ENCODE measurements at places on chromosomes 3 and 15. TPM values are rescaled to one million over a fixed set of nuclear protein-coding genes. Genes with fewer than 3 reads are reported as not detected.

The MST1R gene
- total RNA-seq: 38.1 TPM

The MNS1 gene
- total RNA-seq: 2.9 TPM

- DNase-seq: no peak
These were observed 57.4 kb downstream of the ABTB1 start for GRCh38 chr3:127730171-127730570.

DNA sequence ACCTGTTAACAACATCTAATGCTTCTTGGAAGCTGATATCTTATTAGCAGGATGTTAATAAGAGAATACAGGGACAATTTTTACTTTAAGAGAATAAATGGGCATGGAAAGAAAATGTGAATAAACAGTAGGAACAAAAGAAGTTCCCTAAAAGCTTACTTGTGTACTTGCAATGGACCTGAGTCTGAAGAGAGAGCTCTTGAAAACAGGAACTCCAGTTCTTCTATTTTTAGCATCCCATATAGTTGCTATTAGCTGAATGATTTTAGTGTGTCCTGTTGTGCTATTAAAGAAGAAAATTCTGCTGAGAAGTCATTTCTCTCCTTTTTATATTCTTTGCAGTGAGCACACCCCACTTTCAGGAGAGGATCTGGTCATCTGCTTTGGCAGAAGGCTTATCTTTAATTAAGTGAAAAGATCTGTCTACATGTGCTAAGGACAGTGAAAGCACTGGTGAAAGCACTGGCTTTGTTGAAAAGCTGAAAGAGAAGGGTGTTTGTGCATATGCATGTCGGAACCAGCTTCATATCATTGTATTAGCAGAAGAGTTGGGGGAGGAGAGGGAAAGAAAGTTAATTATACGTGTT is 1.4 kb upstream of the ST3GAL6 start:
- DNase-seq: no peak

- DNase-seq: no peak
These were observed 108.6 kb upstream of the DLG1 start for GRCh38 chr3:197407053-197407452.

The CCR9 gene
- total RNA-seq: not detected

The FBXW12 gene
- not detected for total RNA-seq

GRCh38 chr3:61724183-61724582 is 162.8 kb downstream of the PTPRG start:
- no peak for DNase-seq

The PAQR9 gene
- total RNA-seq: not detected

The ZIC1 gene
- total RNA-seq: not detected

DNA sequence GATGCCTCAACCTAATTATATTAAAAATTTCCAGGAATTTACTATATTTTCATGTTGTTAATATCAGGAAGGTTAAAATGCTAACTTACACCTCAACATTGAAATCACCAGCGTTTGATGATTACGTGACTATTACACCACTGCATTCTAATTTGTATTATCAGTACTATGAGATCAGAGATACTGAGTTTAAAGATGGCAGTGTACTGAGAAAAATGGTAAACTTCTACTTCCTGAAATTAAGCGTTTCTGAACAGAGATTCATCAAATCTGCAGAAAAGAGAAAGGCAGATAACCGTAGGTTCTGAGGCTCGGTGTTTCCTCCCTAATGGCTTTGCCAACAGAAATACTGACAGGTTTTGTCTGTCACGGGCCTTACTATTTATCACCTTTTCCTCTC is 69.9 kb downstream of the CRTC3 start:
- no peak for DNase-seq

The FAM81A gene
- total RNA-seq: 0.49 TPM

DNA sequence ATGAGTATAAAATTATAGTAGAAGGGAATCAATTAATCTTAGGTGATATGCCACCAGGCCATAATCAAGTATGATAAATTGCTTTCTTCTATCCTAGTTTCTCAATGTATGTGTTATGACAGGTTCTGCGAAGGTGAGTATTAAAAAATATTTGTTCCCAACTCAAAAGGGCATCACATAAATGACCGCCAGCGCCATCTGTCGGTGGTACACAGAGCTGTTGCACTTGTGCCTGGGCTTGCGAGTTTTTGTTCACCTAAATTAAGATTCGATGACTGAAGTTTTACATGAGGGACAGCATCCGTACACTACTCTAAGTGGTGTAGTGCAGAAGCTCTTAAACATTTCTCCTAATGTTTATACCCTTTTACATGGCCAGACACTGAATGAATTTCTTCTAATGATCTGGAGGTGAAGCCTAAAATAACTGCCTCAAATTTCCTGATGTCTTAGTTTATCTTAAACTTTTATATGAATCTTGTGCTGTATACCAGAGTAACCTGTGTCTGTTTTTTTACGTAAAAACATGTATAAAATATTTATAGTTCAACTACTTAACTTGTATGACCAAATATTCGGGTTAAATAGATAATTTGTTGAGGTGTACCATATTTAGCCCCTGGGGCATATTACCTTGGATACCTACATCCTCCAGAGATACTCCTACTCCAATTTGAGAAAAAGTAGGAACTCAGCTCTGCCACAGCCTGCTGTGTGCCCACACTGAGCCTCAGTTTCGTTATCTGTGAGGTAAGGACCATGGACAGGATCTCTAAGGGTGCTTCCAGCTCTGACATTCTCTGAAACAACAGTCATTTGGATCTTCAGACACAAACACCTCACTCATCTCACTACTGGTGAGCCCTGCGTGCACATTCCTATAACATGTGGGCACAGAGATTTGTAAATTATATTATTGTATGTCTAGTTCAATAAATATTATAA is 365.6 kb downstream of the MAGI1 start:
- no peak for DNase-seq

GRCh38 chr3:126345231-126345630 is 12.0 kb downstream of the KLF15 start:
- no peak for DNase-seq

DNA sequence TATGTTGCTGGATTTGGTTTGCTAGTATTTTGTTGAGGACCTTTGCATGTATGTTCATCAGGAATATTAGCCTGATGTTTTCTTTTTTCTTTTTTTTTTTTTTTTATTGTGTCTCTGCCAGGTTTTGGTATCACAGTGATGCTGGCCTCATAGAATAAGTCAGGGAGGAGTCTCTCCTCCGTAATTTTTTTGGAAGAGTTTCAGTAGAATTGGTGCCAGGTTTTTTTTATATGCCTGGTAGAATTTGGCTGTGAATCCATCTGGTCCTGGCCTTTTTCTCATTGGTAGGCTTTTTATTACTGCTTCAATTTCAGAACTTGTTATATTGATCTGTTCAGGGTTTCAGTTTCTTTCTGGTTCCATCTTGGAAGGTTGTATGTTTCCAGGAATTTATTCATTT is 165.8 kb downstream of the VPS8 start:
- no peak for DNase-seq

The FBLN2 gene
- total RNA-seq: 94.3 TPM

The CMTM8 gene
- total RNA-seq: 4.7 TPM

DNA sequence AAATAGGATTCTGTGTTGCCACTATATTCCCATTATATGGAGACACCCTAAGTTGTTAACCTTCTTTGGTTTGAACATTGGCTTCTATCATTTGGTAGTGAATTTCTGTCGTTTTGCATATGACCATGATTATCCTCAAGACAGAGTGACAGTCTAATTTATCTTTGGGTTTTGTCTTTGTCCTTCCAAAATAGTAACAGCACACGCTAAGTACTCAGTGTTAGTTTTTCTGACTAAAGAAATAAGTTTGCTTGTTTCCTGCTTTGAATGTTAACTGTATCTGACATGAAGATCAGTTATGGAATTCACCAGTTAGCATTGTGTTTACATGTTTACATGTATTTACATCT is 352.5 kb upstream of the GRM7 start:
- no peak for DNase-seq

DNA sequence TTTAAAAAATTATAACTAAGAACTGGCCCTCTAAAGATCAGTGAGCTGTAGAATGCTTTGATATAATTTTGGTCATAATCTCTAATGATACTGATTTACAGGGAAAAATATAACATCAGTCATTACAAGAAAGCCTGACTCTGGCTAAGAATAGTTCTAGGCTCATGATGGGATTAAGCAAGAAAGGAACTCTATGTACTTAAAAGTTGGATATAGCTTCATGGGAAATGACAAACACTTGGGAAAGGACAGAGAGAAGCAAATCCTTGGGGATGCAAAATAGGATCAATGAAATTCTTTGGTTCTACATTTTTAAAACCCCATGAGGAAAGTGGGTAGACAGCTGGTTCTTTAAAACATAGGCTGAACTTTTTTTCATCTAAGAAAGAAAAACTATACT is 472.7 kb upstream of the NR2F2 start:
- DNase-seq: no peak

- DNase-seq: no peak
These were observed 55.8 kb upstream of the OSTN start for GRCh38 chr3:191143224-191143623.

- DNase-seq: no peak
These were observed 25.5 kb upstream of the SHC4 start for GRCh38 chr15:48989170-48989569.

DNA sequence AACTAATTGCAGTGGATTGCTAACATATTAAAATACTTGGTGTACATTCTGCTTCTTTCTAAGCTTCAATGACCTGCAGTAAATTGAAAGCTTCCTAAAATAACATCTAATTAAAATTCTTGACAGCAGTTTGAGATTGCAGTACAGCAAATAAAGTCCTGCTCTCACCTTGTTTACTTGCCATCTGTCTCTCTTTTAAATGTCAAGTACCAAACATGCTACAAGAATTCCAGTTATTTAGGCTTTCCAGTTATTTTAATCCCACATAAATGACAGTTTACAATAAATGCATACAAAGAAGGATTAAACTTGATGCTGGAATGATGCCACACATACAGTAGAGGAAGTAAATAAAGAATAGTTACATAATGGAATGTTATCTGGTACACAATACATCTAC is 33.2 kb downstream of the CBLB start:
- no peak for DNase-seq

The CLDN11 gene
- 136 TPM for total RNA-seq

The NECTIN3 gene
- 20.4 TPM for total RNA-seq

DNA sequence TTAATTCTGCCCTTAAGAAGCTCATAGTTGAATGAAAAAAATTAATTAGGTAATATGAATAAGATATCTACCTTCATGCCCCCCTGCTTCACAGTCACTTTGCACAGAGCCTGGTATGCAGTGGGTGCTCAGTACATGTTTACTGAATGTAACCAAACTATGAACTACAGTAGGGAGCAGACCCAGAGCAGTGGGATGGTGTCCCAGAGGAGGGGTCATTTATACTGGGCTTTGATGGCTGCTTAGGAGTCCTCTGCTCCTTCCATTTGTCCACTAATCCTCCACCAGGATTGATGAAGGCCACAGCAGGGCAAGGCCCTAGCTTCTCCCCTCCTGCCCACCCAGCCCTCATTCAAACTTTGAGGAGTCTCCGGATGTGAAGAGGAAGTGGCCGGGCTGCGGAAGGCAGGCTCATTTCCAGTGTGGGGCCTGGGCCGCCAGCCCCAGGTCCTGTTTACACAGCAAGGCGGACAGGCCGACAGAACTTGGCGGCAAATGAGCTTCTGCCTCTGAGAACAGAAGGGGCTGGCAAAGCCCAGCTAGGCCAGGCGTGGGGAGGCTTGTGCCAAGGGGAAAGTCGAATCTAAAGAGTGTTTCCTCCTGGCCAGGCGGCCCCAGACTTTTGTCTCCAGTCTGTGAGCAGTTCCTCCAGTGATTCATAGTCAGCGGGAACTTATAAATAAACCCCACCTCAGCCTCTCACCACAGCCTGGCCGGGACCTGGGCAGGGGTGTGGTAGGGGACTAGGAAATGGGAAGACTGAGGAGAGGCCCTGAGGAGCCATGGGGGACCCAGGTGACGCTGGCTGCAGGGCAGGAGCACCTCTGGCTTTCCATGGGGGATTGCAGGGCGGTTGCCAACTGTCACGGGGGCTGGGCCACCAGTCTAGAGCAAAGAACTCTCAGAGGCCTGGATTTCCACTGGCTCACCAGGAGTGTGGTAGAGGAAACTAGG is 51.6 kb upstream of the LCTL start:
- no peak for DNase-seq

DNA sequence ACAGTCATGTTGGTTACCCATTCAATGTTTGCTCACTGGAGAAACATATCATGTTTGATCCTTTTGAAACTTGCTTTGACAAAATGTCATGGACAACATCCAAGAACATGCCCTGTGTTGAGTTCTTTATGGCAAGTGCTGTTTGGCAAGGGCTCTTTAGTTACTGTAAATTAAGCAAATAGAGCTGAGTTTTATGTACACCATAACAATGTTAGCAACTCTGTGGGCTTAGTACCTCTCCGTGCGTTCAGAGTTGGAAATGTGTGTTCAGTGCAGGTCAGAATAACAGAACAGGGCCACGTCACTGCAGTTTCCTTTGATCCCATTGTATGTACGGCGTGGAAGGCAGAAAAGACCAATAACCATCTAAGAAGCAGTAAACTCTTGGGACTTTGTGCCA is 132.5 kb downstream of the MYRIP start:
- no peak for DNase-seq

The SYNM gene
- total RNA-seq: 62.6 TPM

DNA sequence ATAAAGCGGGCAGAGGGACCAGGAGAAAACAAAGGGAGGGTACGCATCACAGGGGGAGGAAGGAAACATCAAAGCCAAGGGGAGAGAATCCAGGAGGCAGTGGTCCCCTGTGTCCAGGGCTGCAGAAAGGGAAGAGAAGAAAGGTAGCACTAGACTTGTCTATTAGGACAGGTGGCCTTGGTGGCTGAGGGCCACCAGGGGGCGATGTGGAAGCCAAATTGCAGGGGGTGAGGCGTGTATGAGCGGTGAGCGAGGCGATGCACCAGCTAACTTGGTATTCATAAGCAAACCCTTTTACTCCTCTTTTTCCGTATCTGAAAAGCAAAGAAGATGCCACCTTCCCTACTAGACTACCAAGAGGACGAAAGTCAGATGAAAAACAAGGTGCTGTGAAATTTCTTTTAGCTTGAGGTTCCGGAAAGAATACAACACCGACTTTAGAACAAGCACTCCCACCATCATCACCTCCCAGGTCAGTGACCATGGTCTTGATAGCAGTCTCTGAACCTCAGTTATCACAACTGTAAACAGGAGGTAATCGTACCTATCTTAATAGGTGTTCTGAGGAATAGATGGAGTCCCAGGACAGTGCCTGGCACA is 654.4 kb upstream of the ADAMTS9 start:
- DNase-seq: no peak

The C3orf49 gene
- total RNA-seq: not detected

DNA sequence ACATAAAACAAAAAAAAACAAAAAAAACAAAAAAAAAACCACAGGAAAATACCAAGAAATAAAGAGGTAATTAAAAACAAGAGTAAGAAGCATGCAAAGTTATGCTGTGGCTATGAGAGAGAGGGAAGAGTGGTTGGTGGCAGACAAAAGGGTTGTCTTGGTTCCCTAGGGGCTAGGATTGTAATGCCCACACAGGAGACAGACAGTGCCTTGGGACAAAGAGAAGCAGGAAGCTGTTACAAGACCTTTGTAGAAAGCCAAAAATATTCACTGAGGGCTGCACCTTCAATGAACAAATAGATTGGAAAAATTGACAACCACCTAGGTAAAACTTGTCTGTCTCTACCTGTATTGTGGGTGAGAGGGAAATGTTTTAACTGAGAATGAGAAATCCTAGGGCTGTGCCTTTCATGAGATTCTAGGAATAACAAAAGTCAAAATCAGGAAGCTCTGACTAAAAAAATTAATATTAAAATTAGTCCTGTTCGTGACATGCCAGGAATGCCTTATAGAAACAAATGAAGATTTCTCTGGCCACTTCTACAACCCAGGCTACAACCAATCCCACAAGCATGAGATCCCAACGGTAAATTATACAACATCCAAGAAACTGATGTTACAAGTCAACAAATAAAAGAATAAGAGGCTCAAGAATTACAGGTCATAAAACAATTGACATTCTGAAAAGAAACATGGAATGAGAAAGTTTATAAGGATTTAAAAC is 45.0 kb upstream of the PRICKLE2 start:
- DNase-seq: no peak

The HIGD2B gene
- total RNA-seq: not detected

The PLSCR2 gene
- not detected for total RNA-seq

Data from vagina (tissue), 2 donors.